ENCODE measurements at places on chromosomes 16 and 17.
A peak's percentile ranks its signal among the peaks of the same experiment; 100 is the strongest.

GRCh38 chr17:7523033-7523432 lies 25.8 kb upstream of the TNFSF12 start:
- peak; percentile 47 for DNase-seq

GRCh38 chr17:5499476-5500231 lies 13.3 kb downstream of the MIS12 start:
- no peak for DNase-seq

- DNase-seq, result peak; percentile 44
These were observed 38.6 kb upstream of the SLFN13 start for GRCh38 chr17:35486920-35487732.

- DNase-seq, result no peak
These were observed 579.1 kb downstream of the CDH13 start for GRCh38 chr16:83205896-83206295.

DNA sequence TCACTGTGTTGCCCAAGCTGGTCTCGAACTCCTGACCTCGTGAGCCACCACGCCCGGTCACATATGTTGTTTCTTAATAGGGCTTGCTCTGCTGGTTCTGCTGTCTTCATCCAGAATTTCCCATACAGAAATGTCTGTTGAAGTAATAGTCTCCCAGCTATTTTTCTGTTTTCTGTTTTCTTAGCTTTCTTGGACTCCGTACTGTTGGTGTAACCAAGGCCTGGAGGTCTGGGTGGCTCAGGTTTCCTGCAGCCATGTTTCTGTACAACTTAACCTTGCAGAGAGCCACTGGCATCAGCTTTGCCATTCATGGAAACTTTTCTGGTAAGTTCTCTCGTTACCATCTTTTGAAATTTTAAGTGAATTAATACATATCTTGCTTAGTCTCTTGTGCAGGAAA lies 2.8 kb downstream of the SF3B3 start:
- no peak for DNase-seq

GRCh38 chr16:68355447-68356248 lies 44.8 kb downstream of the PRMT7 start:
- no peak for DNase-seq

DNA sequence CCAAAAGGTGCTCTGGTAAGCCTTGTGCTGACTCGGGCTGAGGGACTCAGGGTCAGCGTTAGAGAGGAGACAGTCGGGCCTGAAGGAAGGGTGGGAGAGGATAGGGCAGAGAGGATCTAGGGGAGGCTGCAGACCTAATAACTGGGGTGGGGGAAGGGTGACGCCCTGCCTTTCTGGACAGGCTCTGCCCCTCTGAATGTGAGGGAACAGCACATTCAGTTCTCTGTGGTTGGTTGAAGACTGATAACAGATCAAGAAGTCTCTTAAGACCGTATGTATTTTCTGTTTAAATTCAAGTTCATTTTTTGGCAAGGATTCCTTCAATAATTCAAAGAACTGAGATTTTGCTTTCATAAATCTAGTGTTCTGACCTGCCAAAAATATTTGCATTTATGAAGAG lies 56.2 kb upstream of the TEKT3 start:
- DNase-seq, result no peak

DNA sequence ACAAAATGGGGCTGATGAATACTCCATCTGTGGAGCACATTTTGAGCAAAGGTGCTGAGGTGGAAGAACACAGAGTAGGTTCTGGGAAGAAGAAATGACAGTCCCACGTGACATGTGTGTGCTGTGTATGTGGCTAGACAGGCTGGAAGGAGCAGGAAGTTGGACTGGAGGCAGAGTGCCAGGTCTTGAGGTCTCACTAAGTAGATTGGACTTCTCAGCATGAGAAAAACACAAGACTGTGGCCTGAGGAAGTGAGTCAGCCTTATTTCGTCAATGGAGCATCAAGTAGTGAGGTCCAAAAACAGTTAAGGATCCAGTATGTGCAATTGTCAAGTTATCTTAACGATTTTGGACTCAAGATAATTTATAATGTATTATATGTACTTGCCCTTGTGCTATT lies 736.5 kb downstream of the KCNJ2 start:
- DNase-seq, result no peak

DNA sequence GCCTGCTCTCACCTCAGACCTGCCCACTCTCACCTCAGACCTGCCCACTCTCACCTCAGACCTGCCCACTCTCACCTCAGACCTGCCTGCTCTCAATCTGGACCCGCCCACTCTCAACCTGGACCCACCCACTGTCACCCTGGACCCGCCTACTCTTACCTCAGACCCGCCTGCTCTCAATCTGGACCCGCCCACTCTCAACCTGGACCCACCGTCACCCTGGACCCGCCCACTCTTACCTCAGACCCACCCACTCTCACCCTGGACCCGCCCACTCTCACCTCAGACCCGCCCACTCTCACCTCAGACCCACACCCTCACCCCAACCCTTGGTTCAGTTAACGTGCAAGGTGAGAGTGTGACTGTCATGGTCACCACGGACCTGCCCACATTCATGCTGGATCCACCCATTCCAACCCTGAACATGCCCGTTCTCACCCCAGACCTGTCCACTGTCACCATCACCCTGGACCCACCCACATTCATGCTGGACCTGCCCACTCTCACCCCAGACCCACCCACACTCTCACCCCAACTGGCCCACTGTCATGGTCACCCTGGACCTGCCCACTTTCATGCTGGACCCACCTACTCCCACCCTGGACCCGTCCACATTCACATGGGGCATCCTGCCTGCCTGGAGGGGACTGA lies 31.2 kb upstream of the ENPP7 start:
- DNase-seq, result no peak

DNA sequence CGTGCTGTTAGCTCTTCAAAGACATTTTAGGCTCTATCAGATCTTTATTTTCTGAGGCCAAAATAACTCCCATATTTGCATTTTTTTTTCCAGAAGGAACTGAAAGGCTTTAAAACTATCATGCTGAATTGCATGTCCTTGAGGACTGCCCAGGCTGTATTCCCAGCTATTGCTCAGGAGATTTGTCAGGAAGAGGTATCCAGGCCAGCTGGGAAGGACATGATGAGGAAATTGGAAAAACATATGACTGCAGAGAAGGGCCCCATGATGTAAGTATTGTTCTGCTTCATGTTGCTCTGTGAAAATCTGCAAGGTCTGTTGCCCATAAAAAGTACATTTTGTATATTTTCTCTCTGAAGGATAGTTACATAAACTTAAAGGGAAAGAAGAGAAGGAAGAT lies 5.7 kb downstream of the CDC6 start:
- DNase-seq, result no peak

DNA sequence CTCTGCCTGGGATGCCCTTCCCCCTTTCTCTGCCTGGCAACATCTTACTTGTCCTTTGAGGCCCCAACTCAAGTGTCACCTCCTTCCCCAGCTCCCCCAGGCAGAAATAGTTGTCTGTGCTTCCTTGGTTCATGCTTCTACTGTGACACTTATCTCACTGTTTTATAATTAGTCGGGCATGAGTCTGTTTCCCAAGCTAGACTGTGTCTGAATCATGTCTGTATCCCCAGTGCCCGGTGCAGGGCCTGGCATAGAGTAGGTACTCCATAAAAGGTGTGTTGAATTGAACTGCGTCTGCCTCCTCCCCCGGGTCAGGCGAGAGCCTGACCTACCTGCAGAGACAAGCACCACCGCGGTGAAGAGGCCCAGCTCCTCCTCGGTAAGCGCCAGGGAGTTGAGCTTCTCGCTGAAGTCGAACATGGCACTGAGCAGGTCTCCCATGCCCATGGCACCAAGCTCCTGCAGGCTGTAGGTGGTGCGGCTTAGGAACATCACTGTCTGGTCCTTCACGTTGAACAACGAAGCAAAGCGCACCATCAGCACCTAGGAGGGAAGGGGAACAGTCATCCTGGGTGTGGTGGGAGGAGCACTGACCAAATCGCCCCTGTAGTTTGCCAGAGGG lies 6.7 kb downstream of the NR1D1 start:
- no peak for DNase-seq

GRCh38 chr17:65559461-65559803 lies 2.0 kb downstream of the AXIN2 start:
- DNase-seq, result no peak

DNA sequence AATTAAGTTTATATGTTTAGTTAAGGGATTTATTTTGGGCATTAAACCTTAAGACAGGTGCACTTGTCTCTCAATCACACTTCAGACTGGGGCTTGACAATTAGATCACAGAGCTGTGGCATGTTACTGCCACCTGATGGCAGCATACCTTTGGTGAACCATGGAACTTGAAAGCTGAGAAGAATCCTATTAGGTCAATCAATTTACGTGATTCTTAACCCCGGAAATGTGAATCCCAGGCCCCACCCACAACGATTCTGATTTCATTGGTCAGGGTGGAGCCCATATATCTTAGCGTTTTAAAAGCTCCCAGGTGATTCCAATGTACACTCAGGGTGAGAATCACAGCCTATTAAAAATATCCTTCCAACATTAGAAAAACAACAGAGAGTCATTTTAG lies 91.0 kb downstream of the GSG1L start:
- no peak for DNase-seq

DNA sequence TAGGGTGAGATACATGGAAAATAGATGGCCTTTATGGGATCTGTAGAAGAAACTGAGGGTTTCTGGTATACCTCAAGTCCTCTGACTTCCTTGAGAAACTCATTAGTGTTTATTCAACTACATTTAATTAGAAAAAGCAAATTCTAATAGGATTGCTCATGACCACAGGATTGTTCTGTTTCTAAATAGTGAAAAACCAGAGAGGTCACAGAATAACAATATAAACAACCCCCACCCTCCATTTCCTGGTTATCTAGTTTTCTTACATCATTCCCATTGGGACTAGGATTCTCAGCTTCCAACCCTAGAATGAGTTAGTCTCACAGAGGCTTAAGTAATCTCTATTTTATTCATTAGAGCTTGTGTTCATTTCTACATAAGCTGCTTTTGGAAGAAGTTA lies 30.0 kb downstream of the SF3B3 start:
- DNase-seq, result no peak

- DNase-seq, result no peak
These were observed 15.5 kb downstream of the NFAT5 start for GRCh38 chr16:69581297-69581696.

GRCh38 chr17:19986941-19987861 lies 9.6 kb upstream of the AKAP10 start:
- no peak for DNase-seq

DNA sequence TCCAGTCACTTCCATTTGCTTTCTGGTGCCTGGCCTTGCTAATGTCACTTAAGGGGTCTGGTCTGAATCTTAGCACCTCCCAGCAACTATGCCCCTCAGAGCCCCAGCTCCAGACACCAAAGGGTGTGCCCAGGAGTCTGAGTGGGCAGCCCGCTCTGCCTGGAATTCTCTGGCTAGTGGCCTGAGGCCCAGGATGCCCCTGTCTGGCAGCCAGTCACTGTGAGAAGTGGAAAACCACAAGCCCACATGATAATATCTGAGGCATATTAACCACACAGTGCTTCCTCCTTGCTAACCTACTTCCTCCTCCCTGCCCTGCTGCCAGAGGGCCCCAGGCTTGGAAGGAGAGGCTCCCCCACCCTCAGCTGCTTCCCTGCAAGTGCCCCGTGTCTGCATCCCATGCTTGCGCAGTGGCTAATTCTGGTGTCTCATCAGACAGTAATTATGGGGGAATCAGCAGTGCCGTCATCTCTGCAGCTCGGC lies 14.0 kb downstream of the SRCIN1 start:
- DNase-seq, result no peak

- DNase-seq, result no peak
These were observed 42.4 kb upstream of the IL21R start for GRCh38 chr16:27359615-27360014.

DNA sequence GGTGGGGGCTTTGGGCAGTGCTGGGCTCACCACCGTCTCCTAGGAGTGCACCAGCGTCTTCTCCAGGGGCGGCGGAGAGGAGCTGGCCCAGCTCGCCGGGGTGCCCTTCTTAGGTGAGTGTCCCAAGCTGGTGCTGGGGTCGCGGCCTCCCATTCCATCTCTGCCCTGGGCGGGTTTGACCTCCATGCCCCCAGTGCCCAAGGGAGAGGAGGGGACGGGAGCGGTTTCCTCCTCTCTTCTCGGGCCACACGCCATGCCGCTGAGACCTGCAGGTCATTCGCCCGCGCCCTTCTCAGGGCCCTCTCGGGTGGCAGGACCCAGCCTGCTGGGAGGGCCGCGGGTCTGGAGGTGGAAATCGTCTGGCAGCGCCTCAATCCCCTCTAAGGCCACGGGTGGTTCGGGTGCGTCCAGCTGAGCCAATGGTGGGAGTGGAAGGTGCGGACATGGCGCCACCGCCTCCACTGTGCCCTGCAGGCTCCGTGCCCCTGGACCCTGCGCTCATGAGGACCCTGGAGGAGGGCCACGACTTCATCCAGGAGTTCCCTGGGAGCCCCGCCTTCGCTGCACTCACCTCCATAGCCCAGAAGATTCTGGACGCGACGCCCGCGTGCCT lies 5.3 kb downstream of the IGFALS start:
- peak; percentile 3 for DNase-seq

DNA sequence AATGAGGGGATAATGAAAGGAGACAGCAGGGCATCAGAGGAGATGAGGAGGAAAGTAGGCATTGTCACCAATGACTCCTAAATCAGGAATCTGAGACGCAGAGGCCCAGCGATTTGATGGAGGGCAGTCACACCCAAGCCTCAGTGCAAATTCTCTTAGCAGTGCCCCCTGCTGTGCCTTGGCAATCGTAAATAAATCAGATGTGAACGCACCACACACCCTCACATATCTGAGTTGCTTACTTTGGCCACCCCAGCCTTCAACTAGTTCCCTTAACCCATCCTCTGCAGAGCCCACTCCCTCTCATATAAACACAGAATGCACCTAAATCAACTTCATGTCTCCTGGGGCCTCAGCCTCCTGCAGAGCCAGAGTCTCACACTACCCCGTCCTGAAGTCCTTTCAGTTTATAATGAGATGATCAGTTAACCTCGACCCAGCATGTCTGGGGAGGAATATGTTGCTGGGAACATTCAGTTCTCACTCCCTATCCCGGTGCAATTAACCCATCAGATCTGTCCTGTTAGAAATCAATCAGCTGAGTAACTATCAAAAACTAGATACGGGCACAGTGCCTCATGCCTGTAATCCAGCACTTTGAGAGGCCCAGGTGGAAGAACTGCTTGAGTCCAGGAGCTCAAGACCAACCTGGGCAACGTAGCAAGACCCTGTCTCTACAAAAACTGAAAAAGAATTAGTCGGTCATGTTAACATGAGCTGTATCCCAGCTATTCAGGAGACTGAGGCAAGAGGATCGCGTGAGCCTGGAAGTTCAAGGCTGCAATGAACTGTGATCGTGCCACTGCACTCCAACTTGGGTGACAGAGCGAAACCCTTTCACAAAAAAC lies 78.4 kb downstream of the SLC39A11 start:
- DNase-seq, result no peak

DNA sequence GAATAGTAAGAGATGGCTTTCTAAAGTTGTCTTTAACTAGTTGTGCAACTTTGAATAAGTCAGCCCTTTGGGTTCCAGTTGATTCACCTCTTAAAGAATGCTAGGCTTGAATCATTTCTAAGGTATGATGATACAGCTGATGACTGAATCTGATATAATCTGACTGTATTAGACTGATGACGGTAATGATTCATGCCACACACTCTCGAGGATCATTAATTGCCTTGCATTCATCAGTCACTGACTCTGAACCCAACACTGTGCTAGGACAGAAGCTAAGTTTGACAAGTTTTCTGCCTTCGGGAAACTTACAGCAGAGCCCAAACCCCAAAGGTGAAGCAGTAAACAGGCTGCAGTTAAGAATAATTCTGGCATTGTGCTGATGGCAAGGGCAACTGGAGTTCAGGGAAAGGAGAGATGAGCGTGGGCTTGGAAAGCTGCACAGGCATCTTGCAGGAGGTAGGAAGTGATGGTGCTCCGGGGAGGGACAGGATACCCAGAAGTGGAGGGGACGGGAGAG lies 25.8 kb downstream of the ASIC2 start:
- no peak for DNase-seq

Measured in T-helper 17 cell (primary cell).